Stomach (tissue), 19 donors: ENCODE measurements at places on chromosomes 12 and 14. TPM values are rescaled to one million over a fixed set of nuclear protein-coding genes. Genes with fewer than 3 reads are reported as not detected.
A peak's percentile ranks its signal among the peaks of the same experiment; 100 is the strongest.

DNA sequence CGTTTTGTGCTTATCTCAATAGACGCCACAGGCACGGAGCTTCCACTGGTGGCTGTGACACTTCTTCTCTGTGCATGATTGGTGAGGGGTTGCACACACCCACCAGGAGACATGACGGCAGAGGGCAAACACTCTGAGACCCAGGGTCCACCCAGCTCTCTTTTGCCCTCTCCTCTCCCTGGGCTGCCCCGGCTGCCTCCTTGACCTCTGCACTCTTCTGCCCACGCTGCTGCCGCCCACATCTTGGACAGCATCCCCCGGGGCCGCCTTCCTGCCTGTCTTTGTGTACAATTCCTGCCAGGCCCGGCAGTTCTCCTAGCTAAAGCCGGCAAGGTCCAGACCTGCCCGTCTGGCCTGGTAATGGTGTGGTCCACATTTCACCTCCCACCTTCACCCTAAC, 44.7 kb downstream of the DPF3 start:
- DNase-seq = no peak

The NFE2 gene
- 0.37 TPM for total RNA-seq

DNA sequence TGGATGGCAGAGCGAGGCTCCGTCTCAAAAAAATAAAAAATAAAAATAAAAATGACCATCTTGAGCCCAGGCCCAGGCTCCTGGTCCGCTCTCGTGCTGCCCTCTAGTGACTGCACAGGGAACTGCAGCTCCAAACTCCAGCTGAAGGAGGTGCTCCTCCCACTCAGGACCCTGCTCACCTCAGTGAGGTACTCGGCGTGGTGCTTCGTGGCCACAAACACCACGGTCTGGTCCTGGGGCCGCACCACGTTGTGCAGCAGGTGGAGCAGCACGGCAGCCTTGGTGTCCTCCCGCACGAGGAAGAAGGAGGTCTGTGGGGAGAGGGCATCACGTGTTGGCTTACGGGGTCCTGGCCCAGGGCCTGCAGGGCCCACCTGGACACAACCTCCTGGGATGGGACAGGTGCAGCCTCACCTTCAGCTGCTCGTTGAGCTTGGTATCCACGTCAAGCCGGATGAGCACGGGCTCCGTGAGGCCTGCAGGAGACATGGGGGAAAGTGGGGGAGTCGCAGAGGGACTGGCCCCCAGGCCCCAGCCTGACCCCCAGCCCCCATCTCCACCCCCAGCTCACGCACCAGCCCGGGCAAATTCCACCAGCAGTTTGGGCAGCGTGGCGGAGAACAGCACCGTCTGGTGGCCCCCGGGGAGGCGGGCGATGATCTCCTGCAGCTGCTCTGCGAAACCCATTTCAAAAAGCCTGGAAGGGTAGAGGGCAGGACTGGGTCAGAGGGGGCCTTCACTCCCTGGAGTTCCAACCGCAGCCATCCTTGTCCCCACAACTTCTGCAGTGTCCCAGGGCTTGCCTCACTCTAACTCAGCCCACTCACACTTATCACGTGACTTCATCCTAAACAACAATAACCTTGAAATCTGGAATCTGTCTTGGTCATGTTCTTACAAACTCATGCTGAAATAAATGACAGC, 10.6 kb downstream of the DDX54 start:
- DNase-seq = peak; percentile 79

The SIX6 gene
- total RNA-seq = not detected

GRCh38 chr12:93813972-93814821, 137.0 kb downstream of the CRADD start:
- peak; percentile 66 for DNase-seq

- no peak for DNase-seq
Measured at GRCh38 chr12:26938701-26939062, 412 bp downstream of the FGFR1OP2 start.

The MUCL1 gene
- total RNA-seq = not detected

The CLEC2A gene
- total RNA-seq = not detected

- DNase-seq = peak; percentile 57
Measured at GRCh38 chr14:66444271-66444927, 41.8 kb upstream of the CCDC196 start.

The DIP2B gene
- total RNA-seq = 136 TPM

The SCN8A gene
- total RNA-seq = 19.6 TPM

- no peak for DNase-seq
Measured at GRCh38 chr12:115135800-115136211, 451.8 kb upstream of the TBX3 start.

The TMEM179 gene
- not detected for total RNA-seq

- no peak for DNase-seq
Measured at GRCh38 chr12:50102646-50103309, 1.0 kb upstream of the GPD1 start.

GRCh38 chr12:62846491-62846890, 88.5 kb downstream of the PPM1H start:
- DNase-seq = no peak

The BCL2L14 gene
- 17.7 TPM for total RNA-seq

The SLC38A4 gene
- total RNA-seq = 16.7 TPM

The AMIGO2 gene
- total RNA-seq = 2.0 TPM

DNA sequence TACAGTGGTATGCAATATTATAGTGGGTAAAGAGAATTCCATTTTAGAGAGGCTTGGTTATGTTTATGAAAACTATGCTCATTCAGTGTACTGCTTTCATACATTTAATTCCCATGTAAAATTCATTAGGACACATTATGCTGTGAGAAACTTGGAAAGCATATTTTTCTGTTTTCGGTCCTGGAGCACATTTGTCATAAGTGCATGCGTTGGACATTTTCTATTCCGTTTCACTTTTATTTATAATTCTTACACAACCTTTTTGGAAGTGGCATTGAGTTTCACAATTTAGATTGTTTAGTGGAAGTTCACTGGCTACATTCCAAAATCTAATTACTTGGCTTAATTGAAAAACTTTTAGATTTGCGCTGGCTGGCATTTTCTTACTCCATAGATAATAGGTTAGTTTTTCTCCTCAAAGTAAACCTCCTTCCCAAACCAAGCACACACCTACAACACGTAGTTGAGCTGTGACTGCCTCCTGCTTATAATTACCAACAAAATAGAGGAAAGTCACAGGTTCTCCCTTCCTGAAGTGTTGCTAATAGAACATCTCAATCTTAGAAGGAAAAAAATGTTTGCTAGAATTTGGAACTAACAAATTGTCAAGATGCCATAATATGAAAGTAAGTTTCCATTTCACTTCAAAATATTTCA, 938.5 kb downstream of the TRHDE start:
- no peak for DNase-seq

DNA sequence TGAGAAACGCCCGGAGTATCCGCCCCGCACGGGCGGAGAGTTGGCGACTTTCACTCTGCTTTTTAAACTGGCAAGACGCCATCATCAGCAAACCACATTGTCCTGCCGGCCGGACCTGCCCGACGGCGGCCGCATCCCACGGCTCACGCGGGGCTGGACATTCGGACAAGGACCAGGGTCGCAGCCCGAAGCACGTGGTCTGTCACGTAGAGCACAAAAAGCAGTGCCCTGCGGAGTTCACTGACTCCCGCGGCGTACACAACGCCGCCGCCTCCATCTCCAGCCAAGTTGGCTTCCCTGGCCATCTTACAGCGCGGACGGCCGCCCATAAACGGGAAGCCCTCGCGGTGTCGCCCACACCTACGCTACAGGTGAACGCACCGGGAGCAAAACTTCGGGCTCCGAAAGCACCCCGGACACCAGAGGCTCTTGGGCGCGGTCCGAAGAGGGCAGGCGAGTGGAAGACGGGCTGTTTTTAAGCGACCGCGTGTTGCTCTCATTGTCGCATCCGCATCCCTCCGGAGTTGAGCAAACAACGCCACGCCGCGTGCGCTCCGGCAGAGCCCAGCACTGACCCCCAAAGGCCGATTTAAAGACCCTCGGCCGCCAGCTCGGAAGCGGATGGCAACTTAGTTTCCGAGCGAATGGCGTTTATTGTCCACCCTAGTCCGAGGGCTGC, 966 bp downstream of the SINHCAF start:
- DNase-seq = peak; percentile 80

GRCh38 chr14:80485764-80486163, 274.5 kb upstream of the DIO2 start:
- DNase-seq = no peak

- DNase-seq = no peak
Measured at GRCh38 chr14:79246173-79246572, 965.1 kb downstream of the DIO2 start.

- no peak for DNase-seq
Measured at GRCh38 chr12:114412307-114412706, 6.4 kb upstream of the TBX5 start.

- no peak for DNase-seq
Measured at GRCh38 chr12:83769151-83769550, 1082.4 kb downstream of the TMTC2 start.

The ARF6 gene
- total RNA-seq = 54.9 TPM

GRCh38 chr12:28235015-28235414, 44.8 kb downstream of the CCDC91 start:
- DNase-seq = no peak

GRCh38 chr14:27389402-27389801, 791.6 kb upstream of the NOVA1 start:
- DNase-seq = no peak

- no peak for DNase-seq
Measured at GRCh38 chr12:12486661-12487240, 75.9 kb downstream of the DUSP16 start.

GRCh38 chr14:61119006-61119405, 138.0 kb downstream of the SLC38A6 start:
- no peak for DNase-seq

- no peak for DNase-seq
Measured at GRCh38 chr12:101372431-101372830, 35.1 kb downstream of the ARL1 start.

GRCh38 chr12:110742718-110743570, at the start of gene PPP1CC:
Gene PPP1CC, minus strand, starts transcription at chr12:110742891. Its CDS starts 184 bp downstream, at chr12:110742707.
- peak; percentile 98 for DNase-seq

- peak; percentile 35 for DNase-seq
Measured at GRCh38 chr12:130026608-130027176, 122.9 kb upstream of the TMEM132D start.

DNA sequence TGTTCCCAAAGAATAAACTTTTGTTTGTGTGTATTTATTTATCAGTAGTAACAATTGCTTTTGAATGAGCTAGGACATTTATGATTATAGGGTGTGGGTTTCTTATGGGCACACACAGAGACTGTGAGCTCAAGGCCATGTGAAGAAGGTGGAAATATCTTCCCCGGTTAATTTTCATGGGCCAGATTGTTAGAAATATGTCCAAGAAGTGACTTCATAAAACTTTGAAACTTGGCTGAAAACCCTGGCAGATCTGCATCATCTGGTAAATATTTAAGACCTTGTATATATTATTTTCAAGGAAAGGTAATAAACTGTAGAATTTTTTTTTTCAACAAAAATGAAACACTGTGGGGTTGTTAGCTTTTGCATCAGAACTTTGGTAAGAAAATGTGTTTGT, 53.5 kb upstream of the RNU6-8 start:
- no peak for DNase-seq

- DNase-seq = no peak
Measured at GRCh38 chr14:90263748-90264449, 7.5 kb downstream of the PSMC1 start.

DNA sequence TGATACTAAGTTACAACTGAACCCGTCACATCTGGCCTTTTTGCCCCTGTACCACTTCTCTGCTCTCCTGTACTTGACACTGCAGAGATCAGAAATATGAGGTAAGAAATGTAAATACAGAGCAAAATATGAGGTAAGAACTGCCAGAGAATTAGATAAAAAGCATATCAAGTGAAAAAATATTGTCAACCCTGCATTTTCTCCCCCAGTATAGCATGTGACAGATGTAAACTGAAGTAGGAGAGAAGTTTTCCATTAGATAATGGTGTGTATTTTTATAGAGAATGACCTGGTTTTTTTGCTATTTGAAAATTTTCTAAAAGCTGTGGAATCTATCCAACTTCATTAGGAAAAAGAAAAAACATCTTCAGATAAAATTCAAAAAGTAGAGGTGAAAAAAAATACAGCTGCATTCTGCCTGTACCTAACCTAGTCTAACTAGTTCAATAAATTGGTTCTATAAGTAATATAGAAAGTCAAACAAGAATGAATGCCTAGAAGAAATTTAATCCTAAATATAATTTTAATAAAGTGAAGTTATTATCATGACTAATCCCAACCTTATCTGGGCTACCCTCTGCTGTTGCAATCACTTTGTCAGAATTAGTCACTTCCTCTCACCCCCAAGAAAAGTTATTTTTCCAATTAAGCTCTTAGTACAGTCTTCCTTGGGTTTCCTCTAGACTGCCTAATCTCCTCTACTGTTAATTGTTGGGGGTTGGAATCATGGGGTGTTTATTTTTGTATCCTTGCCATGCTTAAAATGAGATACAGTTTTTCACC, 210.0 kb downstream of the RASSF9 start:
- DNase-seq = no peak
